ENCODE measurements at places on chromosomes 5 and 9.

GRCh38 chr9:34372467-34373011, 4.2 kb downstream of the MYORG start:
- DNase-seq, result no peak

DNA sequence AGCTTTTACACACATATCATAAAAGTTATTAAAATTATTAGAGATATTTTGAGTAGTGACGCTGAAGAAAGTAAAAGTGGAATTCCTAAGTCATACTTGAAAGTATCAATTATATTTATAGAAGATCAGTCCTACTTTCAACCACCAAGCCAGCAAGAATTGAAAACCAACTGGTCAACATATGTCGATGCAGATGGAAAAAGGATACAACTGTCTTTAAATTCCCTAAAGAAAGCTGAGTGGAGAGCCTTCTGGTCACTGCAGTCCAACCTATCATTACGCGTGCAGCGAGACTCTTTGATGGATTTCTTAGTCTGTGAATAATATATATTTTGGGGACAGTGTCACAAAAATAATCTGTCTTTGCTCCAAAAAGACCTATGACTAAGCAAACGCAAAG, 15.3 kb downstream of the MEF2C start:
- DNase-seq, result no peak

DNA sequence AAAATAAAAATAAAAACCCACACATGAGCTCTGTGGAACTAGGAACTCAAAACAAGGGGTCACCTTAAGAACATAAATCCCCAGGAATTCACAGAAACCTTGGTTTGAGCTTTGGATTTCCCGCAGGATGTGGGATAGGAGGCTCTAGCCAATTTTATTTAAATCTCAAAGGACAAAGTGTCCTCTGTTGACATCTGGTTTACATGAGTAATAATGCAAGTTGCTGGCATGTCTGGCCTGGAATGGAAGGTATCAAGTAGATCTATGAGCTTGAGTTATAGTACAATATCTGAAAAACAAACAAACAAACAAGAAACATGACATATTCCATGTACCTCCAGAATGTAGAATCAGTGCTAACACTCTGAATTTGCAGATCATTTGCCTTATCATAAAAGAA, 94.2 kb upstream of the SLIT3 start:
- DNase-seq, result no peak

- no peak for DNase-seq
Observed at GRCh38 chr9:133561976-133562554, 27.6 kb downstream of the ADAMTSL2 start.

DNA sequence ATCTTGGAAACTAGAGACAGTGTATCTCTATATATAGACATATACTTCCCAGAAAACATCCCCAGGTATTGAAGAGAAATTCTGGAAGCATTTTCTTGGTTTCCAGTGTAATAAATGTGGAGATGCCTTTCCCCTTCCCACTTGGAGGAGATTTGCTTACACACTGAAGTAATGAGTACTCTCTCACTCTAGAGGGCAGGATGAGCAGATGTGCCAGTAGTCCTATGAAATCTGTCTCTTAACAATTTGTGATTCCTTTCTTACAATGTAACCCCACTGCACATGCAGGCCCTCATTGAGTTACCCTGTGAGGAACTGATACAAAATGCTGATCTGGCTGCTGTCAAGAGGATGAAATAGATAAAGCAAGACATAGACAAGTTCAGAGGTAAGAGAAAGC, 567.2 kb downstream of the SLCO4C1 start:
- DNase-seq, result no peak

- DNase-seq, result no peak
Observed at GRCh38 chr5:34905564-34905963, 9.7 kb downstream of the RAD1 start.

DNA sequence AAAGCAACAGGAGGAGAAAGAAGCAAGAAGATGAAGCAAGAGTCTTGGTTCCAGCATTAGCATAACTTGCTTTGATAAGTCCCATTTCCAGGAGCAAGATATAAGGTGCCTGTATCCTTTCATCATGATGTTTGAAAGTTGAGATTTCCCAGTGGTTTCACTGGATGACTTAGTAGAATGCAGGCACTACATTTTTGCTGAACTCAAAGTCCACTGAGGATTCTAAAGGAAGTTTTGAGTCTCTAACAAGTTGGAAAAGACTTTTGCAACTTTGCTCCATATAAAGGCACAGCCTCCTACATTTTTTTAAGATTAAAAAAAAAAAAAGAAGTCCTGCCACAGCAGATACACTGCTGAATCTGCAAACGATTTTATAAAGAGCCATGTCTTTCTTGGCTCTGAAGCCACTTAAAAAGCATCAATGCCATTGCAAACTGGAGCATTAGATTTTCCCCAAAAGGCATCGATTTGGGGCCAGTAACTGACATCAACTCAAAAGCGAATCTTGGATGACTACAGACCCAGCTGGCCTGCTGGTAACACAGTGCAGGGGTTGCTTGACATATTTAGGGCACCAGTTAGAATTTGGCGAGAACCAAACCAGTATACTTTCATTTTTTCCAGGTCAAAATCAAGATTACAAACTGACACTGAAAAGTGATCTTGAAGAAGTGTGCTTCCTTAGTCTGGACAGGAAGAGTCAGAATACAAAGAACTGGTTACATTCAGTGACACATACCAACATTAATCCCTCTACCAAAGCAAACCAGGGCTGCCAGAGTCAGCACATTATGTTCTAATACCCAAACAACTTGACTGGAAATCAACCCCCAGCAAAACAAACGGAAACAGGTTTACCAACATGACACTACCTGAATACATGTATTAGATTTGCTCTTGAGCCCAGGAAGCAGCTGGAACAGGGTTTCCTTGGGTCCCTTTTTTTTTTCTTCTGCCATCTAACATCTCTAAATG, 39.1 kb upstream of the KCNV2 start:
- no peak for DNase-seq

- DNase-seq, result no peak
Observed at GRCh38 chr5:72822944-72823343, 6.5 kb downstream of the TNPO1 start.

GRCh38 chr9:36690412-36691168, 117.9 kb downstream of the MELK start:
- DNase-seq, result no peak

- no peak for DNase-seq
Observed at GRCh38 chr5:54159153-54159892, 151.1 kb downstream of the ARL15 start.

- DNase-seq, result no peak
Observed at GRCh38 chr5:106827061-106827460, 843.7 kb downstream of the EFNA5 start.

DNA sequence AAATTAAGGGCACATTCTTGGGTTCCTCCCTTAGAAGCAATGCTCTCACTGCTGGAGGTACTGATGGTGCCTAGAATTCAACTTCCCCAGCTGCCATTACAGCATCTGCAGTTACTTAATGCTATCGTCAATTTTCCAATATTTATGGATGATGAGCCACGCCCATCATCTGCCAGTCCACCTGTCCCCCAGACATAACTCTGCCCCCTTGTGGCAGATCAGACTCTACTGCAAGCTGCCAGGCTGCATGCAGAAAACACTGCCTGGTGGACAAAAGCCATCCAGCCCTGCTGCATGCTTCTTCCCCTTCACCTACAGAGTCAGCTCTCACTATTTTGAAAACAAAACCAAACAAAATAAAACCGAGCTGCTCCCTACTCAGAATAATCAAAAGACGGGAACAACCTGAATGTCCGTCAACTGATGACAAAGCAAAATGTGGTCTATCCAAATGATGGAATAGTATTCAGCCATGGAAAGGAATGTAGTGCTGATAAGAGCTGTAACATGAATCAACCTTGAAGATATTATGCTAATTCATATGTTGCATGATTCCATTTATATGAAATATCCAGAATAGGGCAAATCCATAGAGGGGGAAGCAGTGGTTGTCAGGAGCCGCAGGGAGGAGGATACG, 66.4 kb downstream of the RETREG1 start:
- no peak for DNase-seq

DNA sequence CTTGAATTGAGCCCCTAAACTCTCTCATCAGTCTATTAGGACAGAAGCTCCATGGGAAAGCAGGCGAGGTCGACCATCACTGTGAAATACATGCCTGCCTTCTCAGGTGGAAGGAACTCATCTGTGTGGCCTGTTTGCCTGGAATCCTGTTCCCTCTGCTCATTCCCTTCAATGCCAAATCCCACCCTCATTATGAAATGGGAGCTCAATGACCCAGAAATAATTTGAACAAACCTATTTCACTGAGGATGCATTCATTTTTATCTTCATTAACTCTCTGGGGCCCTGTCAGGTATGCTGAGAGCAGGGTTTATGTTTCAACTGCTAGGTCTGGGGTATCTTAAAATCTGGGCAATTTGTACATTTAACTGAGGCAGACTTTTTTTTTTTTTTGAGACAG, 142.2 kb downstream of the MED27 start:
- no peak for DNase-seq

- DNase-seq, result no peak
Observed at GRCh38 chr5:124027441-124027840, 515.5 kb downstream of the CSNK1G3 start.

DNA sequence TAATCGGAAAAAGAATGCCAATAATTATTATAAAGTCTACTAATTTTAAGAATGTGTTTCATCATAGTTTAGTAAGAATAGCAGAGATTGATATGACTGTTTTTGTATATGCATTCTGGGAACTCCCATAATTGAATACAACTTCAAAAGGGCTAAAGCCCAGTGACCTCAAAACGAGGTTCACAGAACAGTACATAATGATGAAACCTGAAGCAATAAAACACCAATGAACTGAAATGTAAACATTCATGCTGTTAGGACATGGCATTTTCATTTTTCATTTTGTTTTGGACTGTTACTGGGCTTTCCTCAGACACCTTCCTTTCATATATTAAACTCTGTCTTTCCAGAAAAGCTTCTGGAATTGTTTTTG, 684 bp upstream of the JMY start:
- DNase-seq, result no peak

- peak; percentile 27 for DNase-seq
Observed at GRCh38 chr5:65076251-65076869, 307.6 kb downstream of the CWC27 start.

- DNase-seq, result no peak
Observed at GRCh38 chr5:138752341-138752950, 779 bp upstream of the CTNNA1 start.

DNA sequence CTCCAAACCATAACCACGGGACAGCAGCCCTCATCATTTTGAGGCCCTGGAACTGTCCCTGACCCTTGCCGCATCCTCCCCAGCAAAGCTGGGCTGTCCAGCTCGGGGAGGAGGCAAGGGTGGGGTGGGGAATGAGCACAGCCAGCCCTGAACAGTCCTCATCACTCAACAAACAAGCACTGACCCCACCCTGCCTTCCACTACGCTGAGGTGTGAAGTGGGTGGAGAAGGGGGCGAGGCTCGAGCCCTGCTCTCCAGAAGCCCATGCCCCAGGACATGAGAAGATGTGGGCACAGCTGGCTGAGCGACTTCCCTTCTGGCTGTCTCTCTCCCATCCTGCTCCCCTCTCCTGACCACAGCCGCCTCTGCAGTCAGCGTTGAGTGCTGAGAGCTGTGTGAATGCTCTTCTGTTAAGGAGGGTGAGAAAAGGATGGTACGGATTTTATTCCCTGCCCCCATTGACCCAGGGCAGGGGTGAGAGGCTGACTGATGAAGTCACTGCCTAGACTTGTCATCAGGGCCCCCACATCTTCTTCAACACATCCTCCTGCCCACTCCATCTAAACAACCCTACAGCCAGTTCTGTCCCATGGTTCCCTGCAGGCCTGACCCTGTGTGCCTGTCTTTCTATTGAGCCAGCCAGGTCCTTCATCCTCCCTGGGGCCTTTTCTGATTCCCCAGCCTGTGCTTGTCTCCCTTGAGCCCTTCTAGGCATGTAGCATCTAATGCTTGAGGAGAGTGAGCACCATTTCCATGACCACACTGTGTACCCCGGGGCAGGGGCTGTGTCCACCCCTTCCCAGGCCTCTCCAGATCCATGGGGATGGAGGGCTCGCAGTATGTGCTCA, 276.0 kb downstream of the FSTL4 start:
- no peak for DNase-seq

GRCh38 chr5:127536687-127537086, 19.2 kb downstream of the PRRC1 start:
- no peak for DNase-seq

GRCh38 chr5:118529361-118530144, 458.8 kb downstream of the DTWD2 start:
- DNase-seq, result no peak

- DNase-seq, result no peak
Observed at GRCh38 chr5:139232147-139232724, 34.1 kb upstream of the SIL1 start.

GRCh38 chr5:8184455-8185063, 315.6 kb downstream of the MTRR start:
- DNase-seq, result no peak

GRCh38 chr9:35547889-35548418, 57.1 kb upstream of the TESK1 start:
- no peak for DNase-seq

DNA sequence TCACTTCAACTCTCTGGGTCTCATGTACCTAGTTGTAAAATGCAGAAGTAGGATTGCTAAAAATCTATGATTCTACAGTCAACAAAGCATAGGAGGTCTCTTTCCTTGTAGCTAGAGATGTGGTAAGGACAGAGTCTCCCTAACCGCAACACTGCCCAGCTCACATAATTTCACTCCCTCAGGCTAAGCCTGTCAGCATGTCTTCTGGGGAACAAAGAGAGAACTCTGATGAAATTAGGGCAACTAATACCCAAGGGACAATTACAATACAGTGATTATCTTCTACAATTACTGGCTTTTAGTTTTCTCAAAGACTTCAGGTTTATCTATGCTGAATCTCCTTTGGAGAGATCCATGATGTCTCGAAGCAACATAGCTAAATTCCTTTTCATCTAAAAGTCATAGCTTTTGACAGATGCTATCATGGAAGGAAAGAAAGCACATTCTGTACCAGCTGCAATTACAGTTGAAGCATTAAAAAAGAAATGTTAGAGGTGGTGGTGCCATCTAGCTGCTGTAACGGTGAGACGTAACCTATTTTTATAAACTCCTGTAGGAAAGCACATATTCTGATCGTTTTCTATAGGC, 141.1 kb upstream of the TARS1 start:
- DNase-seq, result no peak

DNA sequence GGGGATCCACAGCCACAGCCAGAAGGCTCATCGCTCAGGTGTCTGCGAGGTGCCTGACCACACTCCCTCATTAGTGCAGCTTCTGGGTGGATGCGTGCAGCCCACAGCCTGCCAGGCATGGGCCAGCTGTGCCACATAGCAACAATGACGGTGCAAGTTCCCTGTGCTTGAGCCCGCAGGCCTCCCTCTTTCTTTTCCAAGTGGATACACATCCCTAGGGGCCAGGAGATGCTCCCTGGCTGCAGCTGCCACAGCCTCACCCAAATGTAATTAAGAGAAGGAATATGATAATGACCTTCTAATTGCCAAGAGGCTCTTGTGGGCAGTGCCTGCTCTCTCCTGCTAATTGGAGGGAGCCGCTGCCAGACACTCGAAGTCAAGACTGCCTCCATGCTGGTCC, 116.0 kb upstream of the PPP1R26 start:
- DNase-seq, result no peak

GRCh38 chr5:111834926-111835599, 78.1 kb upstream of the NREP start:
- no peak for DNase-seq

- DNase-seq, result no peak
Observed at GRCh38 chr9:135085830-135086546, 1.5 kb upstream of the OLFM1 start.

GRCh38 chr9:120934281-120934680, 7.7 kb upstream of the TRAF1 start:
- DNase-seq, result no peak
